ENCODE measurements at places on chromosomes 13 and 19.

DNA sequence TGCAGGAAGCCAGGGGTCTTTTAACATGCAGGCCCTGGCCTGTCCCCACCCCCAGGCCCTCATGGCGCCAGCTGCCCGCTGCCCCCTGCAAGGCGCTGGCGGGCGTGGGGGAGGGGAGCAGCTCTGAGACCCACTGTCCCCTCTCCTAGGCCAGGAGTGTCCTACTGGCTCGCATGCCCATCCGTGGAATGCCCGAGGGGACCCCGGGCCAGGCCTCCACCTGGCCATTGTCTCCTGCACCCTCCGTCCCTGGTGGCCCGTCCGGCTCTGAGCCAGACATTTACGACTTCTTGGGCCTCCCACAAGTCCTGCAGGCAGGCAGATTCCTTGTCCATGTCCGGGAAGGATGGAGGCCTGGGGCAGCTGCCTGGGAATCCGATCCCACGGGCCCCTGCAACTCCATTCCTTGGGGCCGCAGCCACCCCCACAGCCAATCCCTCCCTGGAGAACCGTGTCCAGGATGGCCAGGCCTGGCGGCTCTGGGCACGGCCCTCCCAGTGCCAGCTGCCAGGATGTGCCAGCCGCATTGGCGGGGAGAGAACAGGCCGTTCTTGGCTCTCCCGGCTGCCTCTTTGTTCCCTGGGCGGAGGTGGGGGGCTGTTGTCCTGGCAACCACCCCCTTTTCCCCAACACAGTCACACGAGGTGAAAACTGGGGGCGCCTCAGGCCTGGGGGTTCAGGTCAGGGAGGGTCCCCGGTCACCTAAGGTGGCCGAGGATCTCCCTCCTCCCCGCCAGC lies 10.5 kb upstream of the PLIN3 start:
- DNase-seq, result no peak

DNA sequence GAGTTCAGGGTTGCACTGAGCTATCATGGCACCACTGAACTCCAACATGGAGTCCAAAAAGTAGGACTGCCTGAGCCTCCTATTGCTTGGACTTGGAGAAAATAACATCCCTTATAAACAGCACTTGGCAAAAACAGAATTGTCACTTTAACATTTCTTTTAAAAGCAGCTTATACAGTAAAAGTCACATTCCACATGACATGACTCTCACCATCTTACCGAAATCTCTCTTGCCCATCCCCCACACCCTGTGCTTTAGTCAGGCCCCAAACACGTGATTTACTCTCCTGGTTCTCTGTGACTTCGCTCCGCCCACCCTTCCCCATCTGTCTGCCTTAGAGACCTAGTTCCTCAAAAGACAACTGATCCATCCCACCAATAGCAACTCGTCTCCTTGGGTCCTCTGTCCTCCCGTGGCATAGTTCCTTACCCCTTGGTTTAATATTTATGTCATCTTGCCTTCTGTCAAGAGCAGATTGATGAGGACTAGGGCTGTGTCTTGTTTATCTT lies 4.6 kb downstream of the SAFB start:
- no peak for DNase-seq

DNA sequence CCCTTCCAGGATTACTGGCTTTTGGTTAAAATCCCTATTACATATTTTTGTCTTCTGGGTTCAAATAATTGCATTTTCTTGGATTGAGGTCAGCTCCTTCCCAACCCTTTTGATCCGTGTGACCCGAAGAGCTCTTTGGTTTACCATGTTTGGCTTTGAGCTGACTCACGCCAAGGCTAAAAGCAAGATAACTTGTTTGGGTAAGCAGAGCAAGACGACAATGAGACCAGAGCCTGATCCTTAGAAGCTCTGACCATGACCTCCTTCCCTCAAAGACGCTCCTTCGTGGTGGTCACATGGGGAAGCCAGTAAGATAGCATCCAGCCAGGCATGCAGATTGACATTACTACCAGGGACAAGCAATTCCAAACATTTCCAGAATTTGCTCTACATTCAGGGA lies 153.8 kb downstream of the DCT start:
- no peak for DNase-seq

- DNase-seq, result no peak
These were observed 698 bp downstream of the BLOC1S3 start for GRCh38 chr19:45179072-45179891.

DNA sequence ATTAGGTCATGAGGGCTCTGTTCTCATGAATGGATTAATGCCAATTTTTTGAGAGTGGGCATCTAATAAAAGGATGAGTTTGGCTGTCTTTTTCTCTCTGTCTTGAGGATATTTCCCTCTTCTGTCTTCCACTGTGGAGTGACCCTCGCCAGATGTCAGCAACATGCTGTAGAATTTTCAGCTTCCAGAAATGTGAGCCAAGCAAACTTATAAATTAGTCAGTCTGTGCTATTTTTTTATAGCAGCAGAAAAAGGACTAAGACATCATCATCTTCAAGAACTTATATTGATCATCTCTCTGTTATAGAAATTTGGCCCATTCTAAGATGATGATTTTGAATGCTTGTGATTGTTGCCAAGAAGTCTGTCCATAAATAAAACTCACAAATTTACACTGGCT lies 431.4 kb downstream of the FGF9 start:
- DNase-seq, result no peak

GRCh38 chr13:95553581-95554385 lies 1.3 kb downstream of the CLDN10 start:
- DNase-seq, result no peak

DNA sequence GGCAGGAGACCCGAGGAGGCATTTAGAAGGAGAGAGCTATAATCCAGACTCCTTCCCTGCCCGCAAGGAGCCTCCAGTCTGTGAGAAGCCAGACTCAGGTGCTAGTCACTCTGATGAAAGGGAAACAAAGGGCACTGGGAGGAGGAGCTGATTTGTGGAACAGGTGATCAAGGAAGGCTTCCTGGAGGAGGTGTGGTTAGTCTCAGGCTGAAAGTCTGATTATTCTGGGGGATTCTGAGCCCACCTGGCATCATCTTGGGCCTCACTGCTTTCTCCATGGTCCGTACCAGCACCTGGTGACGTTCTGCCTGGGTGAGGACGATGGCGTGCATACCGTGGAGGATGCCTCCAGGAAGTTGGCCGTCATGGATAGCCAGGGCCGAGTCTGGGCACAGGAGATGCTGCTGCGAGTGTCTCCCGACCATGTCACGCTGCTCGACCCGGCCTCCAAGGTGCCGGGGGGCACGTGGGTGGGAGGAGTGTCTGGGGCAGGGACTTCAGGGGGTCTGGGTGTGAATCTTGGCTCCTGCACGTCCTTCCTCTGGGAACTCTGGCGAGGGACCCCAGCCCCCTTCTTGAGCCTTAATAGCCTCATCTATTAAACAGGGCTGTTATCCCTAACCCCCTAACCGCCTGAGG lies 3.9 kb downstream of the EPS8L1 start:
- peak; percentile 2 for DNase-seq

GRCh38 chr13:63288576-63288975 lies 1872.9 kb upstream of the PCDH20 start:
- DNase-seq, result no peak

- DNase-seq, result no peak
These were observed 965.1 kb upstream of the MIR17HG start for GRCh38 chr13:90382425-90382824.

DNA sequence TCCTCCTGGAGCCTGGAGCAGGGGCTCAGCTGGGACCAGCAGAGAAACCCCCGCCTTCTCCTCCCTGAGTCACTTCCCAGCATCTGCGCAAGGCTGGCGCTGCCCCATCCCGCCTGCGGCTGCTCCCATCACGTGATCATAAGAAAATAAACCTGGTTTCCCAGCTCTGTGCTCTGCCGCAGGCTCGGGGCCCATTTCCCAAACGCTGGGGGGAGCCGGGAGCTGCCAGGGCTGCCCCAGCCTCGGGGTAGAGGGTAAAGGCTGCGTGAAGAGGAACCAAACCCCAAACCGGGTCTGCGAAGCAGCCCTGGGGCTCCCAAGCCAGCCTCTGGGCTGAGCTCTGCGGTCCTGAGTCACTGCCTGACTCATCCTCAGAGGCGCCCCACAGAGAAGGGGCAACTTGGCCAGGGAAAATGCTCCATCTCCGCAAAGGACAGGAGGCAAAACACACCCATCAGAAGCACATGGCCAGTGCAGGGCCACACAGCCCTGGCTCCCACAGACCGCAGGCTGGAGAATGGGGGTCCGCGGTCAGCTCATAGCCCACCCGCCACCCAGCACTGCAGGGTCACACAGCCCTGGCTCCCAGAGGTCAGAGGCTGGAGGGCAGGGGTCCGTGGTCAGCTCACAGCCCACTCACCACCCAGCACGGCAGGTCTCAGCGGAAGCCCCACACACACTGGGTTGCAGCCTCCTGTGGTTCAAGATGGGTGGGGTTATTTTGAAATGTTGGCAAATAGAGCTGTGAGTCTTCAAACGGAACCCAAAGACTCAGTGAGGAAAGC lies 67.1 kb downstream of the RASA3 start:
- peak; percentile 74 for DNase-seq

GRCh38 chr19:38736036-38736412 lies 8.2 kb downstream of the CAPN12 start:
- DNase-seq, result no peak

DNA sequence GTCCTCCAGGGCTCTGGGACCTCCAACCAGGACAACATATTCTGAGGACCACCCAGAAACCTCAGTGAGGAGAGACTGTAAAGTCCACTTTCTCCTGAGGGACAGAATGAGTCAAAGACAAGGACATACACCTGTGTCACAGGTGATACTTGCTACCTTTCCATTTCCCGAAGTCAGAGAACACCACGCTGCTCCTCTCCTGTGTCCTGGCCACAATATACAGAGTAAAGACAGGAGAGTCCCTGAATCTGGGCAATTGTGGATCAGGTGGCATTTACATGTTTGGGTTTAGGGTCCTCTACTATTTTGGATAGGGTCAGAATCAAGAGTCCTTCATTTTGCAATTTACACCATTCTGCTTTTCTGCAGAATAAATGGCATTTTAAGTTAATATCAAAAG lies 4.9 kb downstream of the MED26 start:
- no peak for DNase-seq

DNA sequence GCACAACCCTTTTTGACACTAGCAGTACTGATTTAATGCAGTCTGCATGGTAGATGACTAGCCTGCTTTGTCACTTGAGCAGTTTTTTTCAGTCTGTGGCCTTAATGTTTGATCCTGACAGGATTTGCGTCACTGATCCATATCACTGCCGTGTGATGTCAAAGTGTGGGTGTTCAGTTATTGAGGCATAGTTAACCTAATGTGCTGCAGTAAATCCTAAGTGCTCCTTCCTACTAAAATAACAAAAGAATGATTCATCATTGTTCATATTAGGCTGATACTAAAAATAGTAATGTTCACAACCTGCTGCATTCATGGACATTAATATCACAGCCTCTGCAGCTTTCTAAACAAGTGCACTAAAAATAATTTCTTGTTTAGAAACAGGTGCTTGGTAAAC lies 121.9 kb upstream of the MLNR start:
- no peak for DNase-seq

DNA sequence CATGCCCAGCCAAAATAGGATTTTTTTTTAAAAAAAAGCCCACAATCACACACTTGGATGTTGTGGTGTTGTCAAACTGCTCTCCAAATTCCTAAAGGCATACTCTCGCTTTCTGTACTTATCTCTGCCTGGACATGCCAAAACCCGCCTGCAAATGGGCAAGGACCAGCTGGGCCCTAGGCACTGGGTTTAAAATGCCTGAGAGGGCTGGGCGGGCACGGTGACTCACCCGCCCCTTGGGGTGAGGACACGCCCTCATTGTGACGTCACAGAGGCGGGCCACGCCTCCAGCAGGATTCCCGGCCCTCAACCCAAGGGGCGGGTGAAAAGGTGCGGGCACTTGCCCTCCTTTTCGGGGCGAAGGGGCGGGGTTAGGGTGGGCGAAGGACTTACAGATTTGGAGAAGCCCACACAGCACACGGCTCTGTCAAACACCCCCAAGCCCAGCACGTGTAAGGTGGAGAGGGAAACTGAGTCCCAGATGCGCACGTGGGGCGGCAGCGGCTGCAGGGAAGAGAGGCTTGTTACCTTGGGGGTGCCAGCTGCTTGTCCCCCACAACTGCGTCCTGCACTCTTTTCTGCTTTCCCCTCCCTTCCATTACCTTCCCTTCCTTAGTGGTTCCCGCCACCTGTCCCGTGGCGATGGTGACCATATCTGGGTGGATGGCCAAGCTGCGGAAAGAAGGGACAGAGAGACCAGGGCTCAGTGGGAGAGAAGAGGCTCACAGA lies 6.6 kb downstream of the EML2 start:
- peak; percentile 91 for DNase-seq

GRCh38 chr13:44932850-44933251 lies 56.4 kb downstream of the NUFIP1 start:
- DNase-seq, result no peak

DNA sequence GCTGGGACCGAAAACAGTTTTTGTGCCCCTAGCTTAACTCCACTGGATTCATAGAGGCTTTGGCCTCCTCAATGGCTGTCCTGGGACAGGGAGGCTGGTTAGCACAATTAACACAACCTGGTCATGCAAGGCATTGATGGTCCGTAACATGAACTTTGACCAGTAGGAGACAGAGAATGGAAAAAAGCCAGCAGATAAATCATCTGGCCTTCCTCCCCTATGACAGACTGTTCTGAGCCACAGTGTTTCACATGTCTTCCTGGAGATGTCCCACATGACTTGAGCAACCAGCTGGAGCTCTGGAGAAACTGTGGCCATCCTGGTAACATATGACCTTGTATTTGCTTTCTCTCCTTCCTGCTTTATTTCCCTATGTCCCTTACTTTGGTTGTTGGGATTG lies 244.2 kb downstream of the UQCRFS1 start:
- no peak for DNase-seq

- no peak for DNase-seq
These were observed at the start of gene FPR1 for GRCh38 chr19:51751655-51752054. Gene FPR1, minus strand, starts transcription at chr19:51751878. Its CDS starts 4,884 bp downstream, at chr19:51746994.

GRCh38 chr13:30486230-30487074 lies 20.7 kb upstream of the HMGB1 start:
- no peak for DNase-seq

- no peak for DNase-seq
These were observed 23.3 kb downstream of the RBM26 start for GRCh38 chr13:79382545-79383275.

DNA sequence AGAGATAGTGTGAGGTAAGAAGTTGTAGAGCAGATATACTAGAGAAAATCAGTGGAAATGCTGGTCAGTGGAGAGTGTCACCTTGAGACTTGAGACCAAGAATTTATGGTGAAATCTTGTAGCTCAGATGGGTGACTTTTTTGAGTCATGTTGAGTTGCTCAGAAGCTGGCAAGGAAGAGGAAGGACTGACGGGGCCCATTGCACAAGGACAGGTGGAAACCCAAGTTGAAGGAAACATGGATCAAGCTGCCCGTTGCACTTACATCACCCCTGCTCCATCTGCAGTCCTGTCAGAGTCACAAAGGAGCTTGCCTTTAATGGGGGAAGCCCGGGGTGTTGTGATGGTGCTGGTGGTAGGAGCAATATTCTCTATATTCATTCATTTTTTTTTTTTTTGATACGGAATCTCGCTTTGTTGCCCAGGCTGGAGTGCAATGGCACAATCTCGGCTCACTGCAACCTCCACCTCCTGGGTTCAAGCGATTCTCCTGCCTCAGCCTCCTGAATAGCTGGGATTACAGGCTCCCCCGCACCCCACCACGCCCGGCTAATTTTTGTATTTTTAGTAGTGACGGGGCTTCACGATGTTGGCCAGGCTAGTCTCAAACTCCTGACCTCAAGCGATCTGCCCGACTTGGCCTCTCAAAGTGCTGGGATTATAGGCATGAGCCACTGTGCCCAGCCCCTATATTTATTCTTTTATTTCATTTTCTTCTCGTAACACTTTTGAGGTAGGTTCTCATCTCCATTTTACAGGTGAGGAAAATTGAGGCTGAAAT lies 27.4 kb downstream of the UBAC2 start:
- DNase-seq, result no peak

GRCh38 chr13:94317063-94317491 lies 162.4 kb downstream of the DCT start:
- DNase-seq, result no peak

All from 8988T (cell line).